ENCODE measurements at places on chromosomes 7 and 10.
A peak's percentile ranks its signal among the peaks of the same experiment; 100 is the strongest.

DNA sequence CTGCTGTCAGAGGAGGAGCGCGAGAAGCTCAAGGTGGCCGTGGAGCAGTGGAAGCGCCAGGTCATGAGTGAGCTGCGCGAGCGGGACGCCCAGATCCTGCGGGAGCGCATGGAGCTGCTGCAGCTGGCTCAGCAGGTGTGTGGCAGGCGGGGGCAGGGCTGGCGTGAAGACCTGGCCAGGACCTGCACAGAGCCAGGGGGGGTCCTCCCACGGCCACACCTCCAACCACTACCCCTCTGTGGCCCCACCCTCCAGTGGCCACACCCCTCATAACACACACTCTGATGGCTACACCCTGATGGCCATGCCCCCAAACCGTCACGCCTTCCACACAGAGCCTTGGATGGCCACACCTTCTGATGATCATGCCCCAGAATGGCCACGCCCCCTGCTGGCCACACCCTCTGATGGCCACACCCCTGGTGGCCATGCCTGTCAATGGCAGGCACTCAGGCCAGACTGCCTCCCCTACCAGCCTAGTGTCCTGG, 23.4 kb upstream of the DPYSL4 start:
- DNase-seq, result peak; percentile 23

- no peak for DNase-seq
Observed at GRCh38 chr7:82729172-82730030, 285.8 kb upstream of the CACNA2D1 start.

- DNase-seq, result no peak
Observed at GRCh38 chr7:140317597-140317996, 80.7 kb downstream of the SLC37A3 start.

GRCh38 chr10:108104551-108105156, 940.1 kb upstream of the SORCS1 start:
- no peak for DNase-seq

DNA sequence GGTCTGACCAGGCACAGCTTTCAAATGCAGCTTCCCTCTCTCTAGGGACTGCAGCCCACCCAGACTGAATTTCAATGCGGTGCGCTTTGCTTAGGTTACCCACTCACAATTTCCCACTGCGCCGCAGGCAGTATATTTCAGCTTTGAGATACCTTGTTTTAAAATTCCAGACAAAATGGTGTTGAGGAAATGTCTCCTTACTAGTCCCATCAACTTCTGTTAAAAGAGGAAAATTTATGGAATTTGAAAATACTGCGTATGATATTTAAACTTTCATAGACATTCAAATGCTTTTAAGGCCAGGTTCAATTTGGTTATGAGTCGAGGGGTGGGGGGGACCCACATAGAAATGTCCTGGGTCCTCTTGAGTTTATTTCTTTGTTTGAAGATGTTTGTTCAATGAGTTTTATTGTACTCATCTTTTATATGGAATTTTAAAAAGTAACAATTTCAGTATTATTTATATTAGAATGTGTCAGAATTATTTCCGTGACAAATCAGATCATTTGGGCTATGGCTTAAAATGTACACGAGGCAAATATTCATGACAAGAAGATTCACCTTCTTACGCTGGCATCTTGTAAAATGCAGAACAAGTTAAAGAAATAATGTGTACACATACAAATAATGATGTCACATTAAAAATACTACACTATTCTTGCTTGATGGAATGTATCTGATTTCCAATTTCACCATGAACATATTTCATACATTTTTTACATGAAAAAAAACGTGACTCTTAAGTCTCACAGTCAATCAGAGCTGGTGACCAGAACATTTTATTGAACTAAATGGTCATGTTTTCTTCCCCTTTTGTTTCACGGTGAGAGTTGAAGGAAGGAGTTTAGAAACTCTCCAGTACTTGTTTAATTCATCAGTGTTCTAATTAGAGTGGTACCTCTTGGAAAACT, 1.3 kb downstream of the IKZF1 start:
- no peak for DNase-seq

DNA sequence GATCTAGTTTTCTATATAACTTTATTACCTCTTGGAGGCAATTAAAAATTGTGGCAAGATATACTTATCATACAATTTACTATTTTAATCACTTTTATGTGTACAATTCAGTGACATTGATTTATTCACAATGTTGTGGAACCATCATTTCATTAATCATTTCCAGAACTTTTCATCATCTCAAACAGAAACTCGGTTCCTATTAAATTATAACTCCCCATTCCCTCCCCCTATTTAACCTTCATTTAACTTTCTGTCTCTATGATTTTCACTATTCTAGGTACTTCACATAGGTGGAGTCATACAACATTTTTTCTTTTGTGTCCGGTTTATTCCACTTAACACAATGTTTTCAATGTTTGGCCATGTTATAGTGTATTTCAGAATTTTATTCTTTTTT, 252.8 kb downstream of the REEP3 start:
- no peak for DNase-seq

Measured in psoas muscle (tissue), 8 donors.